ENCODE measurements at places on chromosomes 3 and 15.

GRCh38 chr15:32029862-32030781, at the start of gene CHRNA7:
Gene CHRNA7, plus strand, starts transcription at chr15:32030515. Its CDS starts 80 bp downstream, at chr15:32030595.
- peak; percentile 4 for DNase-seq

GRCh38 chr3:176739159-176739558, 458.1 kb downstream of the TBL1XR1 start:
- no peak for DNase-seq

DNA sequence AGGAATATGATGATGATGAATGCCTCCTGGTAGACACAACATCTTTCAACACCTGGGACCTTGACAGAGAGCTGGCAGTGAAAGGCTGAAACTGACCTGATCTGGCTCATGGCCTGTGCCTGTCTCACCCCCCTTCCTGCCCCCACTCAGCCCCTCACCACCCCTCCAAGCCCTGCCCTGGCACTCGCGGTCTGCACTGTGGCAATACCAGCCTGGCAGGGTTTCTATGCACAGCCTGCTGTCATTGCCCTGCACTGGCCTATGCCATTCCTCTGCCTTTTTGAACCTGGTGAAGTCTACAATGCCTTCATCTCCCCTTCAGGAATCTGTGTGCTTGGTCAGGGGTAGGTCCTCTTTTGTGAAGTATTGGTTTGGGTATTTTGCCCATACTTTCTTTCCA, 56.5 kb downstream of the ACAD9 start:
- DNase-seq, result no peak

- DNase-seq, result no peak
Observed at GRCh38 chr15:34304613-34305012, 33.0 kb downstream of the SLC12A6 start.

- DNase-seq, result no peak
Observed at GRCh38 chr3:27939940-27940339, 217.8 kb upstream of the EOMES start.

DNA sequence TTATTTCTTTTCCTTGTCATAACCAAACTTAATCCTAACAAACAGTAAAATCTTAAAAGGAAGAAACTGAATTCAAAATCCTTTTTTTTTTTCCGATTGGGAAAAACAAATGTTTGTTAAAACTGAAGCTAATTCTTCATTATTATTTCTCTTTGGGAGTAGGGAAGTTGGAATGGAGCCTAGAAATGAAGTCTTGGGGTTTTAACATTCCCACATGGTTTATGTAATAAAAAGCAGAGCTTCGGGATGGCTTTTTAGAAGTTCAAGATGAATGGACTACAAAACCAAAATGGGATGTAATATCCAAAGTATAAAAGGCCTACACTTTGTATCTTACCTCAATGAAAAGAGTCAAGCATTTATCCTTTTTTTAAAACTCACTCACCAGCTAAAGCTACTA, 189.0 kb upstream of the TMC3 start:
- no peak for DNase-seq

- DNase-seq, result no peak
Observed at GRCh38 chr15:49990835-49991545, 128.0 kb downstream of the ATP8B4 start.

DNA sequence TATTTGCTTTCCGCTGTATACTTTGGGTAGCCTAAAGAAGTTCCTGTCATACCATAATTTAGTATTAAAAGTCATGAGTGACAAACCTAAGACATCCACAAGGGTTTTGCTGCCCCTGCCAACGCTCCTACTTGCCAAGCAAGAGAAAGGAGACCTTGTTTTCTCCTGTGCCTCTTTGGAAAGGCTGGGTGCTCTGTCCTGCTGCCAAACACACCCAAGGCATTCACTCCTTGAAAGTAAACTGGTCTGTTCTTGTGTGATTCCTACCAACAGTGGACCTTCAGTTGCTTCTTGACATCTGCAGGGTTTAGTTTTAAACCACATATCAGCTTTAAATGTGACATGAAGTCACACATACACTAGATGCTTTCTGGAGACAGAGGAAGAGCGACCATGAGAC, 295.4 kb downstream of the SLC9A9 start:
- DNase-seq, result no peak

GRCh38 chr15:60635507-60636352, 156.8 kb upstream of the ICE2 start:
- DNase-seq, result peak; percentile 36

- no peak for DNase-seq
Observed at GRCh38 chr15:52011711-52012144, 7.3 kb upstream of the MAPK6 start.

DNA sequence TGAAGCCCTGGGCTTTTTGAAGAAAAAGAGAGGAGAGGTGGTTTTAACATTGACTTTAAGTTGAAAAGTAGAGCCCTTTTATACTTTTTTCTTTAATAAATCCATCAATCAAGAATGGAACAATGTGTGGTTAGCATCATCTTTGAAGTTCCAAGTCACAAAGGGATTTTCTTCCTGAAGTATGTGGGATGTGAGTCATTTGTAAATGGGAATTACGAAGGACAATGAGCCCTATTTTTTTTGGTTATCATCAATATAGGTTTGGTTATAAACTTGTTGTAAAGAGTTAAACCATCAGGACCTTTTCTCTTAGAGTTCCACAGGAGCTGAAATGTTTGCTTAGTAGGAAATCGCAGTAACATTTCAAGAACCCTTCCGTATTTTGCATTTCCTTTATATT, 38.3 kb downstream of the PIK3CA start:
- no peak for DNase-seq

DNA sequence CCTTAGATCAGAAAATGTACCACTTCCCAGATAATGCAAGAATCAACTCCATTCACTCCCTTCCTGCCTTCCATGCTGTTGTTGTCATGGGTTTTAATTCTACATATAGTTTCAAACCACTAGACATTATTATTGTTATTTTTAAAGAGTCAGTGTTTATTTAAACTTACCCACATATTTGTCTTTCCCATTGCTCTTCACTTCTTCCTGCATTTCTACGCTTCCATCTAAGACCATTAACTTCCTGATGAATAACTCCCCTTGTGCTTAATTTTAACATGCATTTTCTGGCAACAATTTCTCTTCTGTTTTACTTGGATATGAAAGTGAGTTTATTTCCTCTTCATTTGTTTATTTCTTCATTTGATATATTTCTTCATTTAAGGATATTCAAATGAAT, 127.1 kb upstream of the FHIT start:
- DNase-seq, result no peak

- no peak for DNase-seq
Observed at GRCh38 chr3:11335056-11335608, 62.9 kb downstream of the ATG7 start.

DNA sequence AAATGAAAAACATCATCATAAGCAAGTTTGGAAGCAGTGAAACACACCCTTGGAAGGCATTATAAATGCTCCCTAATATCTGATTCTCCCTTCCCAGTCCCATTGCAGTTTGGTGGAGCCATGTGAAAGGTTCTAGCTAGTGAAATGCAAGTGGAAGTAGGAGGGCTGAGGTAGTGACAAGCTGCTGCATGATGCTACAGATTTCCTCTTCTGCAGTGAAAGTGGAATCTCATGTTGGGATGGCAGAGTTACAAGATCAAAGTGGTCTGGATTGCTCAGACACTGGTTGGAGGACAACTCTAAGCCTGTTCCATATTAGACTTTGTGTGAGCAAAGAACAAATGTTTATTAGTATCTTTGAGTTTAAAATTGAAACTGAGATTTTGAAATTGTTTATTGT, 3.3 kb upstream of the PDCD6IP start:
- no peak for DNase-seq

- DNase-seq, result no peak
Observed at GRCh38 chr3:136069933-136070332, 104.4 kb downstream of the PPP2R3A start.

DNA sequence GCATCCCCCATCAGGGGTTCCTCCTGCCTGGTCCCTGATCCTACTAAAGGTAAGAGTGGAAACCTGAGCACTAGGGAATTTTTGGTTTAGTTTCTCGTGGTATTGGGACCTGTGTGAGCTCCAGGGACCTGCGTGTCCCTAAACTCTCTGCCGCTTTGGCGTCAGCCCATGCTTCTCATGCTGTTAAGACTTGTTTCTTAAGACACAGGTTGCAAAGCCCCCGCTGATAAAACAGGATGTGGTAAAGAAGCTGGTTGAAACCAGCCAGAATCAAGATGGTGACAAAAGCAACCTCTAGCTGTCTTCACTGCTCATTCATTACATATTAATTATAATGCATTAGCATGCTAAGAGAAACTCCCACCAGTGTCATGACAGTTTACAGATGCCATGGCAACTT, 64.6 kb downstream of the LYZL4 start:
- no peak for DNase-seq

DNA sequence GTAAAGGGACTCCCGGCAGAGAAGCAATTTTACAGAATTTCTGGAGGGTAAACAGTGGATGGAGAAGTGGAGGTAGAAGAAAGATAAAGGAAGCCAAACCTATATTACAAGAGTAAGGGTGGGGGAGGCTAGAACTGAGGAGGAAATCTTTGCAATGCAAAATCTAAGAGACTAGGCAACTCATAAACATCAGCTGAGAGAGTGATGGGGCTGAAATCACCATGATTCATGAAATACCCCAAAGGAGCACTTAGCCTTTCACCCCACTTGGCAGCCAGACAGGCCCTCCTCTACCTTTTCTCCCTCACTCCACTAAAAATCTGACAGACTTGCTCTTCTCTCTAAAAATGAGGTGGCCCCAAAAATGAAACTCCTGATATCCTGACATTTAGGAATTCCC, 19.5 kb upstream of the ZBTB38 start:
- no peak for DNase-seq

DNA sequence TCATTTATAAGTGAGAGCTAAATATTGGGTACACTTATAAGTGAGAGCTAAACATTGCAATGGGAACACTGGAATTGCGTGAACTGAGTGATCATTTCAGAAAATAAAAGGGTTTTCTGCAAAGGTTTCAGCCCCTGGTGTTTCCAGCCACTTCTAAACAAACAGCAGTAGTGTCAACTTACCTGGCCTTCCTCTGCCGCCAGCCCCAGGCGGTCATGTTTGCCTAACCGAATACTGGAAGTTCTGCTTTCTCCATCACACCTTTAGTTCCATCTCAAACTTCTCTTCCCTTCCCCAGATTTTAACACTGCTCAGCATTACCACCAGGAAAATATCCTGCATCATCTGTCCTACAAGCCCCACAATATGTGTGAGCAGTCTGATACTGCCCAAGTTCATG, 58.6 kb downstream of the MRPL3 start:
- DNase-seq, result no peak

DNA sequence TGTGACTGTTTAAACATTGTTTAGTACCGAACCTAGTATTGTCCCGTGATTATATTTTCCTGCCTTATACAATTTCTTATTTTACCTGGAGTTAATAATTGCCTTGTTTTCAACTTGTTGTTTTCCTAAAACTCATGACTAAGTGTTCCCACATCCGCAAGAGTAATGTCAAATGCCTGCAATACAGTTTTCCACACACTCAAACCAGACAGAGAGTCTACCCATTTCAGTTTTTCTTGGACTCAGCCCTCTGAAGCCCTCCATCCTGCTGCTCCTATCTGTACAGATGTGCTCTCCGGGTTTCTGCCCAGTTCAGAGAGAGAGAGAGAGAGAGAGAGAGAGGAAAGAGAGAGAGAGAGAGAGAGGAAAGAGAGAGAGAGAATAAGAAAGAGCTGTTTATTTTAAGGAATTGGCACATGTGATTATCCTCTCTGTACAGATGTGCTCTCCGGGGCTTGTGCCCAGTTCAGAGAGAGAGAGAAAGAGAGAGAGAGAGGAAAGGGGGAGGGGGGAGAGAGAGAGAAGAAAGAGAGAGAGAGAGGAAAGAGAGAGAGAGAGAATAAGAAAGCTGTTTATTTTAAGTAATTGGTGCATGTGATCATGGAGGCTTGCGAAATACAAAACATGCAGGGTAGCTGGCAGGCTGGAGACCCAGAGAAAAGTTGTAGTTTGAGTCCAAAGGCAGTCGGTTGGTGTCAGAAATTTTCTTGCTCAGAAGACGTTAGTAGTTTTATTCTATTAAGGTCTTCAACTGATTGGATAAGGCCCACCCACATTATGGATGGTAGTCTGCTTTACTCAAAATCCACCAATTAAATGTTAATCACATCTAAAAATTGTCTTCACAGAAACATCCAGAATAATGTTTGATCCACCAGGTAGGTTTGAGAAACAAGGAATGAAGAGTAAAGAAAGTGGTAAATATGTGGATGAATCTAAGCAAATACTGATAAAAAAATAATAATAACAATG, 104.1 kb upstream of the GOLGA8J start:
- DNase-seq, result no peak

DNA sequence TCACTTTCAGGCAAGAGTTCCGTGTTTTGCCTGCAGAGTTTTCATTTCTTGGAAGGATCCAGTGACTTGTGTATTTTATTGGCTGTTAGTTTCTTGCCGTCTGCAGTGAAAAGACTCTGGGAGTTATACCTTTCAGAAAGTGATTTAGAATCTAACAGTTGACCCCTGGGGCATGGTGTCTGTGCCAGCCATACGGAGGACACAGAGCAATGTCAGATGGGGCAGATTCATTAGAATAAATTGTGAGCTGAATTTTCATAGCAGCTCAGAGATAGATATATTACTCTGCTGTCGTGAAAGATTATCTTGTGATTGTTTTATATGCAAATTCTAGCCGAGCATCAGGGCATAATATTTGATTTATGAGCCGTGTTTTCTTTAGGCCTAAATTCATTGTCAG, 131.6 kb downstream of the SV2B start:
- DNase-seq, result no peak

DNA sequence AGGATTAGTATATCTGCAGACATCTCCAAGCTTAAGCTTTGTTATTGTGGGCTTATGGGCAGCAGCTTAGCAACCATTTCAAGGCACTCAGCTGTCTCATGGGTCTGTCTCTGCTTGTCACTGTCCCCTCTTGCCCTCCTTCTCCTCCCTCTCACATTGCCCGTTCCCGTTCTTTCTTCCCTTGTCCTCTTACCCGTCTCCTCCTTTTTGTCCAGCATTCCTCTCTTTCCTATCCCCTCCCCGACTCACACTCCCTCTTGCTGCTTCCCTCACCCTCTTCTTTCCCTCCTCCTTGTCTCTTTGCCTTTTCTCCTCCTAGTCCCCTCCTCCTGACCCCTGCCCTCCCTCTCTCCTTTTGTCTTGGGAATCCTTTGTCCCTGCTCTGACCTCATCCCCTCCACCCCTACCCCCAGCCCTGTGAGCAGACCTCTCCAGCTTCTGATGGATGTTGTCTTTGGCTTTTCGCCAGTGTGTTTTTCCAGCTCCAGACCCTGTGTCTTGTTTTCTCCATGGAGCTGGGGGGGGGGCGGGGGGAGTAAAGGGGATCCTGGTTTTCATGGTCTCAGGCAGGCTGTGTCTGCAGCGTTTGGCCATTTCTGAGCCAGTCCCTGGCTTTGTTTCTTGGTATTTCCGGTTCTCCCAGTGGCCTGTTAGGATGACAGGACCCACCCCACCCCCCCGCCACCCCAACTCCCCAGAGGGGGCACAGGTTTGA, 47.9 kb upstream of the TRAK1 start:
- DNase-seq, result no peak

- no peak for DNase-seq
Observed at GRCh38 chr3:31766669-31767068, 214.4 kb downstream of the OSBPL10 start.
